ENCODE measurements at places on chromosomes 7 and 10.

DNA sequence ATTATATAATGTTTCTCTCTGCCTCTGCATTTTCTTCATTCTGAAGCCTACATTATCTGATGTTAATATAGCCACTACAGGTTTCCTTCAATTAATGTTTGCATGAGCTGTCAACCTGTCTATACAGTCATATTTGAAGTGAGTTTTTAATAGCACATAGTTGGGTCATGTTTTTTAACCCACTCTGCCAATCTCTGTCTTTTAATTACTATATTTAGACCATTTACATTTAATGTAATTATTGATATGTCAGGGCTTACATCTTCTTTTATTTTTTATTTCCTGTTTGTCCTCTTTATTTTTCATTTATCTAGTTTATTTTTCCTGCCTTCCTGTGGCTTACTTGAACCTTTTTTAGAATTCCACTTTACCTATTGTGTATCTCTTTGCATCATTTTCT lies 124.3 kb upstream of the PDE1C start:
- DNase-seq = no peak

GRCh38 chr10:123241391-123242141 lies 87.4 kb downstream of the BUB3 start:
- peak; percentile 6 for DNase-seq

DNA sequence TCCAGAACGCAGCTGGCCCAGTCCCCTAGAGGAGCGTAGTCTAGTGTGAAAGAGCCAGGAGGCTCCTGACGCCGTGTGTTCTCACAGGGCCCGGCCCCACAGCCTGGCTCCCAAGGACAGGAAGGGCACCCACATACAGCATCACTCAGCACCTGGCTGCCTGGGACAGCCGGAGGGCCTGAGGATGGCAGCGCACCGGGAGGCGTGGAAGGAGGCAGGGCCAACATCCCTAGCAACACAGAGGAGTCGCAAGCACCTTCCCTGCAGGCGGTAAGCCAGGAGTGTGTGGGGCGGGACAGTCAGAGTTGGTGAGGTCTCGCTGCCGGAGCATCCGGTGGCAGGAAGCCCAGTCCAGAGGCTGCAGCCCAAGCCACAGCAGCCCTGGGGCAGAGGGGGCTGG lies 125.8 kb downstream of the MAD1L1 start:
- DNase-seq = no peak

GRCh38 chr7:35784332-35784731 lies 16.5 kb upstream of the SEPTIN7 start:
- no peak for DNase-seq

DNA sequence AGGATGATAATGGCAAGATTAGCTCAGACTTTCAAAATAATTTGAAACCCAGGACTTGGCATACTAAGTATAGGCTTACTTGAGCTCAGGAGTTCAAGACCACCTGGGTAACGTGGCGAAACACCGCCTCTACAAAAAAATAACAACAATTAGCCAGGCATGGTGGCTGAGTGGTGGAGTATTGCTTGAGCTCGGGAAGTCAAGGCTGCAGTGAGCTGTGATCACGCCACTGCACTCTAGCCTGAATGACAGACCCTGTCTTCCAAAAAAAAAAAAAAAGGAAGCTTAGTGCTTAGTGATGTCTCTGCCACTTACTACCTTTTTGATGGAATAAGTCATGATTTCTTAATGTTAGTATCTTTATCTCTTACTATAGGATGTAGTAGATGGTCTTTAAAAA lies 25.5 kb downstream of the RABGEF1 start:
- no peak for DNase-seq

DNA sequence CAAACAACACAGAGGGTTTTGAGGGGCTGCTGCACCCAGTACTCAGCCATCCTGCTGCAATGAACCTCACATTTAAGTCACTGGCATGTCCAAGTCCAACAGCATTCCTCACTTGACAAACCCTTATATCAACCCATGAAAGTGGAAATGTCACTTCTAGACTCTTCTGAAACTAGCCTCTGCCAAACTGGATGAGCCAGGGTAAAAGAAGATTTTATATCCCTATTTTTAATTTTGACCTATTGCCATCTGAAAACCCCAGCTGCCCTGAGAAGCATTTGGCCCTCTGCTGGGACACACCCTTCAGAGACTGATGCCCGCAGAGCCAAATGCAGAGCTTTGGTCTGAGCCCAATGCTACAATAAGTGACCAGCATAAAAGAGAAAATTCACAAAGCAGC lies 201.1 kb downstream of the ANK3 start:
- DNase-seq = no peak

DNA sequence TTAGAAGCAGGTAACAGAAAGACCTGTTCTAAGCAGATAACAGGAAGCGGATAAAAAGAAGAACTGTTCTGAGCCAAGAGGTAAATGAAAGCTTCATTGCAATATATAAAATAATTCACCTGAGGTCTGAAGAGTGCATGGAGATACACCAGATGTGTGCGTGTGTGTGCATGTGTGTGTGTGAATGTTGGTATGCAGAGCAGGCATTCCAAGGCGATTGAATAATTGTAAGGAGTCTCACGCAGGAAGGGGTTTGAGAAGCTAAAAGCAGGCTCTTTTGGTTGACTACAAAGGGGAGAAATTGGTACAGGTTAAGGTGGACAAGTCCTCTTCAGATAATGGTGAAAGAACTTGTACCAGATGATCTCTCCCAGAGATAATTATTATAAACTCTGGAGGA lies 450.6 kb downstream of the DNAJB9 start:
- no peak for DNase-seq

- no peak for DNase-seq
These were observed 28.8 kb downstream of the PAX2 start for GRCh38 chr10:100774223-100774622.

DNA sequence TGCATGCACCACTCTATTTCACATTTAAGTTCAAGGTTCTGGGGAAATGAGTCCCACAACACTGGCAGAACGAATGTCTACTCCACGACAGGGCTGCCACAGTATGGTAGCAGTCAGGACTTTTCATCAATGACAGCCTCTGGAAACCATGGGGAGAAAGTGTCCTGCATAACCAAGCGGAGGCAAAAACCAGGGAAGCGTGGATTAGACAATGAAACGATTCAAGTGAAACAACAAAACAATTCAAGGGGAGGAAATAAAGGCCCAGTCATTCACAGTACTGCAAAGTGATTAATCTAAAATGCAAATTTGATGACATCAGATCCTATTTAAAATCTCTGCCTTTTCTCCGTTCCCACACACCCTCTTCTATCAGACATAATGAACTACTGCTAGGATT lies 168.2 kb downstream of the DPY19L1 start:
- no peak for DNase-seq

GRCh38 chr10:78856421-78856820 lies 212.3 kb upstream of the ZMIZ1 start:
- DNase-seq = no peak

DNA sequence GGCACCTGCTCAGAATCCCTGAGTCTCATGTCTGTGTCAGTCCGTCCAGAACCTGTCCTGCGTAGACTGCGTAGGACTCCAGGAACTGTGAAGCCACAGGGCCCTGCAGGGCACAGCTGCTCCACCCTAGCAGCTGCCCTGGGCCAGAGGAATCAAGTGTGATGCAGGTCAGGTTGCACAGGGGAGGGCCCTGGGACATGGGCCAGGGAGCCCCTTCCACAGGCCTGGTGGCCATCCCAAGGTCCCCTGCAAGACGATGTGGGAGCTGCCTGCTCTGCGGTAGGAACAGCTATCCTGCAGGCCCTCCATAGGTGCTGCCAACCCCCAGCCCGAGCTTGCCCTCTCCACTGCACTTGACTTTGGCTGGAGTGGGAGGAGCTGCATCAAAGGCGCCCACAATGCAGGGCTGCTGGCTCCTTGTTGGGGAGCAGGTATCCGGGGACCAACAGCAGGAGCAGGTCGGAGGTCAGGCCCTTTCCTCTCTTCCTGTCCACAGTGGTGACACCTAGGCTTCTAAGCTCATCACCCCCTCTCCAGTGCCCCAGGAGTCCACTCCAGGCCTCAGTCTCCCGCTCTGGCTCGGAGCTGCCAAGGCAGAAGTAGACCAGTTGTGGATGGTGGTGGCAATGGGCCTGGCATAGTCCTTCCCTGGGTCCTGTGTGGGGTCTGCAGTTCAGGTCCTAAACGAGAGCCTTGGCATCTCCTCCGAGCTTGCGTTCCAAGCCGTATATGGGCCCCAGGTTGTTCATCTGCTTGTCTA lies 149.1 kb downstream of the MAPK8 start:
- DNase-seq = no peak

DNA sequence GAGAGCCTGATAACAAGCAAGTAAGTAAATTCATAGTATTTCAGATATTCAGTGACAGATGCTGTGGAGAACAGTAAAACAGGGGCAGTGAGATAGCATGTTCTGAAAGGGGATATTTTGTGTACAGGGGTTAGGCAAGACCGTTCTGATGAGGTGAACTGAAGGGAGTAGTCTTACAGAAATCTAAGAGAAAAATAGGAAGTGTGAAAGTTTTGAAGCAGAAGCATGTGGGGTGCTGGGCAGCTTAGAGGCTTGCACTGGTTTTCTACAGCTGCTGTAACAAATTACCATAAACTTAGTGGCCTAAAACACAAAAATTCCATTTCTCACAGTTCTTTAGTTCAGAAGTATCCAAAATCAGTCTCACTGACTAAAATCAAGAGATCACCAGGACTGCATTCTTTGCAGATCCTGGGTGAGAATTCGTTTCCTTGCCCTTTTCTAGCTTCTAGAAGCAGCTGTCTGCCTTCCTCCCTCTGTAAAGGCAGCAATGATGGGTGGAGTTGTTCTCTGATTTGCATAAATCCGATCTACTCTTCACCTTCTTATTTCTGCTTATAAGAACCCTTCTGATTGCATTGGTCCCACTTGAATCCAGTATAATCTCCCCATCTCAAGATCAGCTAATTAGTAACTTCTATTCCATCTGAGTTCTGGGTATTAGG lies 7.5 kb upstream of the KLF14 start:
- no peak for DNase-seq

DNA sequence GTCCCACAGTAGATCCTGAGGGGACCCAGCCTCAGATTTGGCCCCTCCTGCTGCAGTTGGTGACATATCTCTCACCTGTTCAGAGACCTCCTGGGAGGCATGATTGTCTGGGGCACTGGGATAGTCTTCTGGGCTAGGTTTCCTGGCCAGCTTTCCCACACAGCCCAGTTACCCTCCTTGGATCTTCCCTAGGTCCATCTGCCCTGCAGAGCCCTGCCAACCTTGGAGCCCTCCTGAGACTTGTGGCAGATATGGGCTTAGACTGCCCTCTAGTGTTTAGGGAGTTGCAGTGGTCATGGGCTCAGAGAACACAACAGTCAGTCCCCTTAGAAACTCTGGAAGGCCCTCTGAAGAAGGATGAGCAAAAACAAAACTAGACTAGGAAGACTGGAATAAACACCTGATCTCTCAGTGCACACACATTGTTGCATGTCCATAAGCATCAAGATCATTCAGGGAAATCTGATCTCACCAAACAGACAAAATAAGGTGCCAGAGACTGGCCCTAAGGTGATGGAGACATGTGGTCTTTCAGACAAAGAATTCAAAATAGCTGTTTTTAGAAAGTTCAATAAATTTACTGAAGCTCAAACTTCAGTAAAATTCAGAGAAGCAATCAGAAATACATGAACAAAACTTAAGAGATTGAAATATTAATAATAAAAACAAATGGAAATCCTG lies 324.6 kb downstream of the ATRNL1 start:
- DNase-seq = no peak

DNA sequence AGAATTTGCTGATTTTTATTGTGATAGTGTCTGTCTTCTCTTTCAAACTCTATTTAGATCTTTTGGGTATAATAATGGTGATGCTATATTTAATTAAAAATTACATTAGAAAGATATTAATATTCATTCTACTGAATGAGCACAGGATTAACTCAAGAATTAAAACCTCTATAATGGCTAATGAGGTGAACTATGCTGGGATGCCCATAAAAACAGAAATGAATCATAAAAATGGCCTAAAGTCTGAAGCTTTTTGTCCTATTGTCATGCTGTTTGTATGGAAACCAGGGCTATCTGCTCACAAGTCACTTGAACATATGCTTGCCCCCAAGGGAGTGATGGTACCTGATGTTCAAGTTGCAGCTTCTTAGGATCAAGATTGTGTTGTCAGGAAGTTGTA lies 76.2 kb upstream of the ICA1 start:
- no peak for DNase-seq

All from effector CD8-positive, alpha-beta T cell (primary cell).